ENCODE measurements at places on chromosomes 2 and 18. TPM values are rescaled to one million over a fixed set of nuclear protein-coding genes. Genes with fewer than 3 reads are reported as not detected.

- no peaks in the 10 kb centered on the region for H3K27me3 ChIP-seq
- no peak overlapping the region for H3K4me3 ChIP-seq
- H3K36me3 ChIP-seq = no peaks in the 10 kb centered on the region
- H3K4me1 ChIP-seq = no peaks in the 10 kb centered on the region
- H3K27ac ChIP-seq = no peak overlapping the region
Observed at GRCh38 chr2:58137221-58137620, 90.6 kb downstream of the VRK2 start.

Gene TBR1
- polyA plus RNA-seq = not detected

DNA sequence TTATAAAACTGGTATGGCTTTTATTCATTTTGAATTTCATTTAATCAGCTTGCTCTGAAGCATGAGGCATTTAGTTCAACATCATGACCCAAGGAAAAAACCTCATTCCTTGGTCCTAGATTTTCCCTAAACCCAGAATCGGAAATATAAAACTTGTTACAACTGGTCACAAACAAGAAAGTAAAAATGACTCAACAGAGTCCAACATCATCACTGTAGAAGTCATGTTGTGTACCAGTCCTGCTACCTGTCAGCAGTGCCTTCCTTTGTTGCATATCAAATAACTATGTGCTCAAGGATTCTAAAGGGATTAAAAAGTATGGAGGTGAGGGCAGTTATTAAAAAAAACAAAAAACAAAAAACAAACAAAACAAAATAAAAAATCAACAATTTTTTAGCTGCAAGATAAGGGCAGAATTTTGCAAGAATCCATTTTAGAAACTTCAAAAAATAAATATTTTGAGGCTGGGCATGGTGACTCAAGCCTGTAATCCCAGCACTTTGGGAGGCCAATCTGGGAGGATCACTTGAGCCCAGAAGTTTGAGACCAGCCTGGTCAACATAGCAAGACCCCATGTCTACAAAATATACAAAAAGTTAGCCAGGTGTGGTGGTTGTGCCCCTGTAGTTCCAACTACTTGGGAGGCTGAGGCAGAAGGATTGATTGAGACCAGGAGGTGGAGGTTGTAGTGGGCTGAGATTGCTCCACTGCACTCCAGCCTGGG is 18.4 kb downstream of the NCKAP1 start:
- H3K4me1 ChIP-seq = peaks cover 5% of the 10 kb centered on the region
- H3K27me3 ChIP-seq = no peaks in the 10 kb centered on the region
- no peak overlapping the region for H3K4me3 ChIP-seq
- DNase-seq = no peak
- H3K27ac ChIP-seq = no peak overlapping the region

DNA sequence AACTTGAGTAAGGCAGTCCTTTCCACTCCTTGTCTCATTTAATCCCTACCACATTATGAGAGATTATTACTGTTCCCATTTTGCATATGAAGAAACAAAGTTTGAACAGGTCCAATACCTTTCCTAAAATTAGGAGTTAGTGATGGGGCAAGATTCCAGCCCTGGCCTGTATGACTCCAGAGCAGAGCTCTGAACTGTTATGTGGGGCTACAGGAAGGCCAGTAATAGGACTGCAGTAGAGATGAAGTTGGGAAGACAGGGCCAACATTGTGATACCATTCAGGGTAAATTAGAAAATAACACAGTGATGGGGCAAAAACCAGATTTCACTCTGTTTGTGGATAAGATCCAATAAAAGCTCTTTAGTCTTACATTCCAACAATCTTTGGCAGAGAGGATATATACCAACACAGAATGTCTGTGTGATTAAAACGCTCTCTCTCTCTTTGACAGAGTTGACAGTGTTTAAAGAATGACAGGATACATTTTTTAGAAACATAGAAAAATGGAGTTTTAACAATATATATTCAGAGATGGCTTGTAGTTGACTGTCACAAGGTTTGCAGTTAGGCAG is 22.7 kb downstream of the KATNAL2 start:
- no peaks in the 10 kb centered on the region for H3K36me3 ChIP-seq
- peaks cover 3% of the 10 kb centered on the region for H3K4me1 ChIP-seq
- DNase-seq = no peak
- no peak overlapping the region for H3K4me3 ChIP-seq
